ENCODE measurements at places on chromosomes 11 and 22. TPM values are rescaled to one million over a fixed set of nuclear protein-coding genes. Genes with fewer than 3 reads are reported as not detected.

DNA sequence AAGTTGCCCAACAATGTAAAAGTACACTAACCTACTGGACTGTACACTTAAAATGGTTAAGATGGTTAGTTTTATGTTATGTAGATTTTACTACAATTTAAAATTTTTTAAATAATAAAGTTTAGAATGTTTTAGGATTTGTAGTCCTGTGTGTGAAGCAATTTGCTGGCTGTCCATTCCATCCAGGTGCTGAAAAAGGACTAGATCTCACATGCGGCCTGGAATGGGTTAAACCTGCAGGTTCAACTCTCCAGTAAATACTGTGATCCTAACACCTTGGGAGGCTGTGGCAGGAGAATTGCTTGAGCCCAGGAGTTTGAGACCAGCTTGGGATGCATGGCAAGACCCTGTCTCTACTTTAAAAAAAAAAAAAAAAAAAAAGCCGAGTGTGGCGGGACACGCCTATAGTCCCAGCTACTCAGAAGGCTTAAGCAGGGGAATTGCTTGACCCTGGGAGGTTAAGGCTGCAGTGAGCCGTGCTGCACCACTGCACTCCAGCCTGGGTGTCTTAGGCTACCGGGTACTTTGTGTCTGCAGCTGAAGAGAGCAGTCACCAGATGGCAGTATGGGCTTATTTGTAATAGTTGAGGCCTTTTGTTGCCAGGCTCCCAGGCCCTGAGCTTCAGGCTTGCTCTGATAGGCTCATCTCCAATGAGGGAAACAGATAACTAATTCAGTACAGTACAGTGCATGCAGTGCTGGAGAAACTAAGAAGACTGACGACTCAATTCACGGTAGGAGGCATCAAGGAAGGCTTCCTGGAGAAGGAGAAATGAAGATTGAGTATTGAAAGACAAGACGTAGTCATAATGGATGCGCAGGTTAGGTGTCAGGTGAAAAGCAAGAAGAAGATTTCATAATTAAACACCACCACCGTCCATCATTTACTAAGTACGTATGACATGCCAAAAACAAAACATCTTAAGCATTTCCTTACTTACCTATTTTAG, 64.7 kb upstream of the ASPHD2 start:
- peak; percentile 21 for DNase-seq

- no peak for DNase-seq
Observed at GRCh38 chr22:22038178-22038880, 55.7 kb upstream of the TOP3B start.

GRCh38 chr11:84164728-84165127, 878.6 kb upstream of the CCDC90B start:
- no peak for DNase-seq

The MS4A7 gene
- total RNA-seq, result 11.0 TPM

DNA sequence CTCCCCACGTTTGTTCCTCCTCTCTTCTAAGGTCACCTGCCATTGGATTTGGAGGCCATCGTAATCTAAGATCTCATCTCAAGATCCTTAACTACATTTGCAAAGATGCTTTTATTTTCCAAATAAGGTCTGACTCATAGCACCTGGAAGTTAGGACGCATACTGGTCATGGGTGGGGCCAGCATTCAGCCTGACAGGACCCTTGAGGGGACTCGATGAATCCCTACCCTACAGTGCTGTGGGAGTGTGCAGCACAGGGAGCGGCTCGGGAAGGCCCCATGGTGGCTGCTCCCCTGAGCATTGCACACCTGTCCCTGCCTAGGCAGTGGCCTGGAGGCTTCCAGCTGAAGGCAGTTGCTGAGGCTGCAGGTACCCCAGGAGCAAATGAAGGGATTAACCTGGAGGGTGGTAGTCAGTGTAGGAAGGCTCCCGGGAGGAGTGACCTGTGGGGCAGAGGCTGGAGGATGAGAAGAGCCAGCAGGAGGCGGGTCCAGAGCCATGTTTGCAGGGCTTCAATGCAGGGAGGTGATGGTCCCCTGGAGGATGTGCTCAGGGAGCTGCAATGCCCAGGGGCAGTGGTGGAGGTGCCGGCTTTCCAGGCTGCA, 362.2 kb downstream of the CTTN start:
- no peak for DNase-seq

The SYT12 gene
- not detected for total RNA-seq

The MRGPRX1 gene
- total RNA-seq, result not detected

The PIWIL4 gene
- total RNA-seq, result 5.1 TPM

The OR10D3 gene
- not detected for total RNA-seq

DNA sequence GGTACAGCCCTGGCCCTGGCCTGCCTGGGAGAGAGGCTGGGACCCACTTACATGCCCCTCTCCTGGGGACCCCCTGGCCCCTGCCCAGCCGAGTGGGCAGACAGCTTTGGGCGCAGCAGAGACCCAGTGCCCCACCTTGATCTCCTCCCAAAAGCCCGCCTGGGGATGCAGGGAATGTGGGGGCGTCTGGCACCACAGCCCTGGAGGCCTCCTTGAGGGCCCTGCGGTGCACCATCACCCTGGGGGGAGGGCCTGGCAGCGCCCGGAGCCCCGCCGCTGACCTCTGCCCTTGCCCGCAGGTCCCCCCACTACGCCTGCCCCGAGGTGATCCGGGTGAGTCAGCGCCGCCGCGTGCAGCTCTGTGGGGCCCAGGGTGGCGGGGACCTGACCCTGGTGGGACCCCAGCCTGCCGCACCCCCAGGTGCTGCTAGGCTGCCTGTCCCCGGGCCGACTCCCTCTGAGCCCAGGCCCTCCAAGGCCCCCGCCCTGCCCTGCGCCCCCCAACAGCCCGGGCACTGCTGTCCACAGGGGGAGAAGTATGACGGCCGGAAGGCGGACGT, 43.7 kb downstream of the MOB2 start:
- DNase-seq, result no peak

The MFRP gene
- total RNA-seq, result not detected

DNA sequence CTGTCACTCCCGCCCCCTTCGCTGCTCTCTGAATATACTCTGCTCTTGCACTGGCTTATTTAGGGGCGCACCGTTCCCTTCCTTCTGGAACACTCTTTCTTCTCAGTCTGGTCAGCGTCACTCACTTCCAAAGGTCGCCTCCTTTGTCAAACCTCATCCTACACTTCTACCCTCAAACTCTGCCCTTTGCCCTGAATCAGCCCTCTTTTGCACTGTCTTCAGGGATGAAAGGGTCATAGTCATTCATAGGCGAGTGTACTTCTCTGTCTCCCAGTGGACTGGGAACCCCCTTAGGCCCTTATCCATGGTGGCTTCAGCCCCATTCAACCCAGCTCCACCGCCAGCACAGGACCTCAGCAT, 15.4 kb downstream of the MOGAT2 start:
- no peak for DNase-seq

The SLC15A3 gene
- 44.4 TPM for total RNA-seq

DNA sequence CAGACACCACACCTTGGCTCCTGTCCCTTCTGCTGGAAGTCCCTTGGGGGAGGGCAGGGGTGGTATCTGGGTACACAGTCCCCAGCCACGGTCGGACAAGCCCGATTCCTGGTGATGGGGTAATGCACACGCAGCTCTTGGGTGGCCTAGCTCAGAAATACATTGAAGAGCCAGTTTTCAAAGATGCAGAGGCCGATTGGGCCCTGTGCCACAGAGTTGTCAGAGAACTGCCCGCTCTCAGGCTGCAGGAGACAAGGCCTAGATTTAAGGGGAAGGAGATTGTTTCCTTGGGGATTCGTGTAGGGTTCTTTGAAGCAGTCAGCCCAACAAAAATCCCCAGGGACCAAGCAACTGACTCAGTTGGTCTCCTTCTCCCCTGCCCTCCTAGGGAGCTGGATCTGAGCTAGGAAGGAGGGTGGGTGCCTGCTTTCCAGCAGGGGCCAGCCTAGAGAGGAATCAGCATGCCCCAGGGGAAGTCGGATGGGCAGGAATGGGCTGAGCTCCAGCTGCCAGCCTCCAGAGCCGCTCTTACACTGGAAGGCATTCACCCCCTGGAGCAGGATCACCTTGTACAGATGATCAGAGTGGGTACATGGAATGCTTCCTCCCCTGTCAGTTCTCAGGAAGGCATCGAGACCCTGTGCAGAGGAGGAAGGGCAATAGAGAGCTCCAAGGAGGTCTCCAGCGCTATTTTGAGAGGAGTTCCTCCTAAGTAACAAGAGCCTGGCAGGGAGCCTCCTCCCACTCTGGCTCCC, 3.3 kb upstream of the SCN4B start:
- DNase-seq, result no peak

The DEFB131B gene
- not detected for total RNA-seq

Data from uterus (tissue), 4 donors.